ENCODE measurements at places on chromosomes 3 and 15.

GRCh38 chr3:49427586-49427985 lies 1.5 kb downstream of the NICN1 start:
- DNase-seq: no peak

GRCh38 chr3:172478116-172478515 lies 29.9 kb upstream of the GHSR start:
- no peak for DNase-seq

- DNase-seq: no peak
Measured at GRCh38 chr3:64031540-64032508, 8.5 kb upstream of the PSMD6 start.

- no peak for DNase-seq
Measured at GRCh38 chr3:54228806-54229205, 106.5 kb downstream of the CACNA2D3 start.

- DNase-seq: no peak
Measured at GRCh38 chr3:111807826-111808225, 51.2 kb upstream of the PHLDB2 start.
